T follicular helper cell (primary cell): ENCODE measurements at places on chromosomes 4 and X.

GRCh38 chr4:78360466-78360865 is 191.1 kb upstream of the ANXA3 start:
- no peak for DNase-seq

DNA sequence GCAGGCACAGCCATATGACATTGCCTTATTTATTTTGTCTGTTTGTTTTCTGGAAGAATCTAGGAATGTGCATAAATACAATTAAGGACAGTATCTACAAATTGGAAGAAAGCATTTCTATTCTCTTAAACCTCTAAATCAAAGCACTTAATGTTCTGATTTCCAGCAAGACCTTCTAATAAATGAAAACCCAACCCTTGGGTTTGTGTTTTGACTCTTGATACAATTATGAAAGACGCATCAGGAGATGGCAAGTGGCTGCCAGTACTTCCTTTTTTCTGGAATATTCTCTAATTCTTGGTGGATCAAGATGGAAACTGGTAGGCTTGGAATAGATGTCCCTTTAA is 437 bp upstream of the CPE start:
- no peak for DNase-seq

DNA sequence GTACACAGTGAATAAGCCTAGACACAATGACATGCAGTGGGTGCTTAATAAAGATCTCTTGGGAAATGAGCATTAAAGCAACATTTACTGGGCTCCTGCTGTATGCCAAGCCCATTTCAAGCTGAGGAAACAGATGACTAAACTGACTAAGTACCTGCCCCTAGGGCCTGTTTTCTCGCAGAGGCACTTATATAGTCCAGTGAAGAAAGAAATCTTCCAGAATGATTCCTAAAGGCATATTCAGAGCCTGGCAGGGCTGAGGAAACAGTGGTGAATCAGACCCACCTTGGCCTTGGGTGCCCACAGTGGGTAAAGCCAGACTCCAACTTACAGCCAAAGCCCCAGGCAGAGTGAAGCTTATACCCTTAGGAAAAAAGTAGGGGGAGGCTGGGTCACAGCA is 22.0 kb upstream of the S100P start:
- no peak for DNase-seq

- peak; percentile 3 for DNase-seq
These were observed 64.5 kb downstream of the GPRIN3 start for GRCh38 chr4:89242864-89243732.

GRCh38 chr4:180057299-180057721 is 2185.9 kb upstream of the TENM3 start:
- no peak for DNase-seq
